ENCODE measurements at places on chromosomes 1 and 21.

DNA sequence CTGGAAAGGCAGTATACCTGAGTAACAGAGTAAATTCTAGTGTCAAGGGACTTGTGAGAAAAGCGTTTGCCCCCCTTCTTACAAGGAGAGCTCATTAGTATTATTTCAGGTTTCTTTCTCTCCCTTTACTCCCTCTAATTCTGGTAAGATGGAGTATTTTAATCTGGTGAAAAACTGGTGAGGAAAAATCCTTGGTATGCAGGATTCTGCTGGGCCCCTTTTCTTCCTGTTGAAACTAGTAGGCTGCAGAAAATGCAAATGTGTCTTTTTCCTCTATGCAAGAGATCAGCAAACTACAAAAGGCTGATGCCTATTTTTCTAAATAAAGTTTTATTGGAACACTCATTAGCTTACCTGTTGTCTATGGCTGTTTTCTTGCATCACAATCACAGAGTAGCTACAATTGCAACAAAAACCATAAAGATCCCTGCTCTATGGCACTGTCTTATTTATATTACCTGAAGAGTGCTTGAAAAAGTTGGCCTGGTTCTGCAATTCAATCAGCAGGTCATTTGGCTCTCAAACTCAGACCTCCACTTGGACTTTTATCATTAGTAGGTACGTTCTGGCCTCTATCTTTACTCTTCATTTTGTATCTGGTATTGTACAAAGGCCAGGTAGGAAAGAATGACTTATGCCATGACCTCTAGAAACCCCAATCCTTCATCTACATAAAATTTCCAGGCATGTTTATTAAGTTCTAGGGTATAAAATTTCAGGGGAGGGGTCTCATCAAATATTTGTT lies 109.6 kb downstream of the AKT3 start:
- DNase-seq, result no peak

DNA sequence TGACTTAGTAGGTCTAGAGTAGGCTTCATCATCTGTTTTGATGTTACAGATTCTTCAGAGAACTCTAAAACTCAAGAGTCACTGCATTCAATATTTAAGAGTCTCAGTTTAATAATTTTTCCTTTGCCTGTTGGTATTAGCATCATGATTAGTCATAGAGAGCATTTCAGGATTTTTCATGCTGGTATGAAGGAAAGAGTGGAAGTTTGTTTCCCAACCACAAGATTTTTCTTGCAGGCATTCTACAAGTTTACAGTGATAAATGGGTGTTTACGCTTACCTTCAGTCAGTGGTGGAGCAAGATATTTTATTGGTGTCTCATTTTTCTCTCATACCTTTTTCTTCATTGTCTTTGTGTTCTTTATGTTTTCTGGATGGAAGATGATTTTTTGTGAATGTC lies 58.4 kb upstream of the MYOCOS start:
- DNase-seq, result no peak

DNA sequence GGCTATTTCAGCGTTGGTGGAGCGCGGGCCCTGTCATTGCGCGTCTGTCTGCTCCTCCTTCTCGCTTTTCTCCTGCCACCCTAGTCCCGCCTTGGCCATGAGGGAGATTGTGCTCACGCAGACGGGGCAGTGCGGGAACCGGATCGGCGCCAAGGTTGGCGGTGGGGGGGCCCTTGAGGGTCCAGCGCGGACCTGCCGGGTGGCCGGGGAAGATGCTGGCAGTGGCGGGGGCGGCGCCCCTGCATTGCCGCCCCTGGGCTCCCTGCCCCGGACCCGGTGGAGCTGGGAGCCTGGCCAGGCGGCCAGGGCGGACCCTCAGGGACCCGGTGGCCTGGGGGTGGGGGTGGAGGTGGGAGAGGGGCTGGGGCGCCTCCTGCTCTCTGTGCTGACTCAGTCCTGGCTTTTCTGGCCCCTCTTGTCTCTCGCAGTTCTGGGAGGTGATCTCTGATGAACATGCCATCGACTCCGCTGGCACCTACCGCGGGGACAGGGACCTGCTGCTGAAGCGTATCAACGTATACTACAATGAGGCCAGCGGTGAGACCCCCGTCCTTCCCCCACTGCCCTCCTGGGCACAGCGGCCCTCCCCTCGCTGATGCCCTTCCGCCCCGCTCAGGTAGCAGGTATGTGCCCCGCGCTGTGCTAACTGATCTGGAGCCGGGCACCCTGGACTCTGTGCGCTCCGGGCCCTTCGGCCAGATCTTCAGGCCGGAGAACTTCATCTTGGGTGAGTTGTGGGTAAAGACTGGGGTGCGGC lies 58.3 kb upstream of the MAP1LC3C start:
- DNase-seq, result no peak

DNA sequence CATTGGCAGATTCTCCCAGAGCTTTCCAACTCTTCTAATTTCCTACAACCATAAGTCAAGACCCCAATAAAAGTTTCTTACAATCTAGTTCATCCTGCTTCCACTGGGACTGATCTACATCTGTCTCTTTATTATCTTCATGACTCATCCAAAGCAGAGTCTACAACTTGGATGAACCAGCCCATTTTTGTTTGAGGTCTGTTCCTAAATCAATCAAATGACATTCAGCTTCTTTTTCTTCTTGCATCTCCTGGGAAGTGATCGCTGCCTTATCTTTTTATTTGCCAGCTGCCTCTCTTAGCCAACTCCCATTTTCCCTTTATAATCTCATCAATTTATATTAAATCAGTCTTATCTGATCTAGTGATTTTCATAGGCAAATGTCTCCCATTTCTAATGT lies 105.6 kb downstream of the ERG start:
- no peak for DNase-seq

DNA sequence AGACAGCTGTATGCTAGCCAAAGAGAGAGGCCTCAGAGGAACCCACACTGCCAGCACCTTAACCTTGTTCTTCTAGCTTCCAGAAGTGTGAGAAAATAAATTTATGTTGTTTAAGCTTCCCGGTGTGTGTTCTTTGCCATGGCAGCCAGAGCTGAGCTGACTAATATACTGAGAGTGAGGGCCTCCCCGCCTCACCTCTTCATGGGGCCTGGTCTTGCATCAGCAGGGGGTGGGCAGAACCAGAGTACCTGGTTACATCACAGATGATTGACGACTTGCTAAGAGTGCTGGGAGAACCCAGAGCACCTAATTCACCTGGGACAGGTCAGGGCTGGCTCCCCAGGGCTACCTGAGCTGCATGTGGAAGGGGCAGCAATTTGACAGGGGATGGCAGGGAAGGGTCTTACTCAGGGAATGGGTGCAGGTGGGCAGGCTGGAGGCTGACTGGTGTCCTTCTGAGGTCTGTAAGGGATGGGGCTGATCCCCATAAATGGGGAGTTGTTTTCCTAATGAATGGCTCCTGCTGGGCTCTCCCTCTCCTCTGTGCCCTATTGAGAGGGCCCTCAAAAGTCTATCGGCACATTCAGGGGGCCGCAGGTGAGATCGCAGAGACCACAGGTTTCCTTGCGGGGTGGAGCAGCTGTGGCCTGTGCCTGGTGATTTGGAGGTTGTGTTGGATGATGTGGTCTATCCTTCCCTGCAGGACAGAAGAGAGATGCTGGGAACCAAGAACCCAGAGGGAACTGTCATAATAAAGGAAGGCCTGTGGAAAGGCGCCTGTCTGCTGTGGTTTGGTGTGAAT lies 60.6 kb upstream of the ETV3 start:
- no peak for DNase-seq

DNA sequence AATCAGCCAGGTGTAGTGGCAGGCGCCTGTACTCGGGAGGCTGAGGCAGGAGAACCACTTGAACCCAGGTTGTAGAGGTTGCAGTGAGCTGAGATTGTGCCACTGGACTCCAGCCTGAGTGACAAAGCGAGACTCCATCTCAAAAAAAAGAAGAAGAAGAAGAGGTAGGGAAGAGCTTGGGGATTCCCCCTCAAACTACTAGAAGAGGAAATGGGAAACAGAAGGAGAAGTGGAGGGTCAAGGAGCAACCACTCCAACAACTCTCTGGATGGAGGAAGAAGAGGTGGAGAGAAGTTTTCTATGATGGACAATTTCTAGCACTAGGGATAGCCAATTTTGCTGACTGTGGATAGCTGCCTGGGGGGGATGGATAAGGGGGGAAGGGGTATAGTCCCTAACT lies 14.9 kb upstream of the SLAMF9 start:
- DNase-seq, result no peak

- DNase-seq, result peak; percentile 80
Observed at GRCh38 chr1:201916649-201917249, 28.1 kb downstream of the SHISA4 start.

DNA sequence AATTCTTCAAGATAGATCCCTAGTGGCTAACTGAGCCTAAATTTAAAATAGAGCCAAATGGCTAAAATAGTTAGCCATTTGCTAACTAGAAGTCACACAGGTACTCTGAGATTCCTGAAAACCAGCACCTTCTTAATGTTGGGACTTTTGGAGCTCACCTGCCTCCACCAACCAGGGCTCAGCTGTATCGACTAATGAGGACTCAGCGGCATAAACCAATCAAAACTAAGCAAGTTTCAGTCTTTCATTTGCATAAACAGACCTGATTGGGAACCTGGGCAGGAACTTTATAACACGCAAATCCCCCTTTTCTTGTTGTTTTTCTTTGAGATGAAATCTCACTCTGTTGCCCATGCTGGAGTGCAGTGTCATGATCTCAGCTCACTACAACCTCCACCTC lies 28.5 kb downstream of the TNFRSF9 start:
- DNase-seq, result no peak

- DNase-seq, result no peak
Observed at GRCh38 chr1:157069601-157070000, 24.1 kb upstream of the ARHGEF11 start.

GRCh38 chr1:94831641-94832040 lies 11.5 kb downstream of the SLC44A3 start:
- DNase-seq, result no peak

GRCh38 chr1:234659538-234659937 lies 49.6 kb upstream of the IRF2BP2 start:
- no peak for DNase-seq

- DNase-seq, result no peak
Observed at GRCh38 chr1:19804831-19805251, 5.1 kb upstream of the TMCO4 start.

DNA sequence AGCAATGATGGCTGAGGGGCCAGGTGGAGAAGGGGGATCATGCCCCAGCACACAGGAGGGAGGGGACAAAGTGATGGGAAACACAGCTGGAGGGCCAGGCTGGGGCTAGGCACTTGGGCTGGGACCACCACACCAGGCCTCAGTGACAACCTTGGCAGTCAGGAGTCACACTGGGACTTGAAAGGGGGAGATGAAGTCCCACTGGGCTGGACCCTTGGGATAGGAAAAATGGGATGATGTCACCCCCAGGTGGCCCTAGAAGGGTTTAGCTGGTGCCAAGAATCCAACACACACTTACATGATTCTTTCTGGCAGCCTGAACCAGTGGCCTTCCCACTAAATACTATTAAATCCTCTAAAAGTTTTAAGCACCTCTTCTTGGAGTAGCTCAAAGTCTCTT lies 17.1 kb downstream of the ZBTB17 start:
- no peak for DNase-seq

DNA sequence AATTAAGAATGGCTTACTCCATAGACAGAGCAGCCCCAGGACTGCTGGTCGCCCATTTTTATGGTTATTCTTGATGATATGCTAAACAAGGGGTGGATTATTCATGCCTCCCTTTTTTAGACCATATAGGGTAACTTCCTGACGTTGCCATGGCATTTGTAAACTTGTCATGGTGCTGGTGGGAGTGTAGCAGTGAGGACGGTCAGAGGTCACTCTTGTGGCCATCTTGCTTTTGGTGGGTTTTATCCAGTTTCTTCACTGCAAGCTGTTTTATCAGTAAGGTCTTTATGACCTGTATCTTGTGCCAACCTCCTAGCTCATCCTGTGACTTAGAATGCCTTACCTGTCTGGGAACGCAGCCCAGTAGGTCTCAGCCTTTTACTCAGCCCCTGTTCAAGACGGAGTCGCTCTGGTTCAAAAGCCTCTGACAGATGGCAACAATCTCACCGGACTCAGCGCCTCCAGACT lies 5.2 kb upstream of the AGPAT3 start:
- DNase-seq, result no peak

- no peak for DNase-seq
Observed at GRCh38 chr1:183394435-183394834, 23.7 kb downstream of the NMNAT2 start.

GRCh38 chr1:22143065-22144033 lies at the start of gene WNT4:
TSS of gene WNT4 (minus strand) at chr1:22143097. CDS start at chr1:22142922, 175 bp downstream.
- no peak for DNase-seq

- no peak for DNase-seq
Observed at GRCh38 chr1:59445040-59445439, 148.1 kb downstream of the FGGY start.

GRCh38 chr1:90973897-90974798 lies 47.7 kb downstream of the ZNF644 start:
- DNase-seq, result no peak
